ENCODE measurements at places on chromosomes 6 and 20.

GRCh38 chr6:135854799-135855198, 3.3 kb downstream of the PDE7B start:
- DNase-seq: no peak

DNA sequence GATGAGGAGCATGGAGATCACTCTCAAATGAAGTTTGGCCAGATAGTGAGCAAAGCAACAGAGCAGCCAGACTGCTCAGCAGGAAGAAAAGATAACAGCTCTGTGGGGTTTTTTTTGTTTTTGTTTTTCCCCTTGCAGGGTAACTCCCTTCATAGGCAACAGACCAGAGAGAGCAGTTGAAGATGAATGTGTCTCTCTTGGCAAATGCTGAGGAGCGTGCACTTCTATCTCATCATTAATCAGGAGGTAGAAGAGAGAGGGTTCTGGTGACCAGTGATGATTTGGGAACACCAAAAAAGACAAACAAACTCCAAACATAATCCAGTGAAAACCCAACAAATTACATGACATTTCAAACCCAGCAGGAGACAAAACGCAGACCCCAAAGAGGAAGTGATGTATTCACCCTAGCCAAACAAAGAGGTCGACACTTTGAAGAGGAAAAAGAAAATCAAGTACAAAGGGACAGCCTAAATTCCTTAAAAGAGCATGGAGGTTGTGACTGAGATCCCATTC, 66.2 kb upstream of the RREB1 start:
- no peak for DNase-seq

GRCh38 chr20:58407966-58408557, 19.0 kb downstream of the VAPB start:
- peak; percentile 19 for DNase-seq

- no peak for DNase-seq
These were observed 35.5 kb upstream of the BMP2 start for GRCh38 chr20:6732001-6732447.

DNA sequence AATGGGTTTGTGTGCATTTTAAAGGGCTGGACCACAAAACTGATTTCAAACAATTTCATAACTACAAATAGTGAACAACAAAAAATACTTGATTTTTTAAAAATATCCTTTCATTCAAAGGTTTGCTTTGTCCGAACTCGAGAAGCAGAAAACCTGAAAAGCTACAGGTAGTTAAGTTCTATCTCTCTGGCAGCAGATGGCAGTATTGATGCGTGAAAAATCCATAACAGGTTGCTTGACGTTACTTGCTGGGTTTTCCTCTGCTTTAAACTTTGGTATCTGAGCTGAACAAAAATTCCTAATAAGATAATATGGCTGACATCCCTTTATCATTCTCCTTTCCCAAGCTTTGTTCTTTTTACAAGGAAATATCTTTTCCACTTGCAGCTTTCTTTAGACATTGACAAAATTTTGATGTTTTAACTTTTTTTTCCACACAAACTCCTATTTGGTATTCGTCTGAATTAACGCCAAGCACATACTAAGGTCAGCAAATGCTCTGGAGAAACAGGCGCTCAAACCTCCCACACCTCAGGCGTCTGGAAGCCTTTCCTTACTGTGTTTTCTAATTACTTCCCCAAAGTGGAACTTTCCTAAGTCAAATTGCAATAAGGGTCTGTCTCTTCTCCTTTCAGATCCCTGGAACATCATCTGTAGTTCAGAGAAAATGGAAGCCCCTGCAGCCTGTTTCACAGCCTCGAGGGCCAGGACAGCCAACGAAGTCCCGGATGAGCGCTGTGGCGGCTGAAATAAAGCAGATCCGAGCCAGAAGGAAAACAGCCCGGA, 50.3 kb upstream of the GFRAL start:
- peak; percentile 80 for DNase-seq

- DNase-seq: no peak
These were observed 11.4 kb downstream of the SYTL3 start for GRCh38 chr6:158661156-158661685.
